ENCODE measurements at places on chromosomes 2 and 18. TPM values are rescaled to one million over a fixed set of nuclear protein-coding genes. Genes with fewer than 3 reads are reported as not detected.

The TTR gene
- not detected for polyA plus RNA-seq

DNA sequence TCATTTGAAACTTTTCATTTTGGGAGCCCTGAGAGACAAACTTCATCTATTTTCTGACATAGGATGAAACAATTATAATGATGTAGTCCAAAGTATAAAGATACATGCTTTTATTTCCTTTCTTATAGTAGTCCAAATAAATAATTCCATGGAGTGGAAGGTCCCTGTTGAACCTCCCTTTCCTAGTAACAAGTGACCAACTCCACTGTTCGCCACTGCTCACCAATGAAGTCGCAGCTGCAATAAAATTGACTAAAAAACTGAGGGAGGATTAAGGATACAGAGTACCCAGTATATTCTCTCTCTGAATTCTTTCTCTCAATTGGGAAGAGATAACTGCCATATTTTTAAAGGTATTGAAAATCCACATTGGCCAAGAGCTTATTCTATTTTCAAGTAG, 14.1 kb downstream of the SERPINB7 start:
- no peaks in the 10 kb centered on the region for H3K27me3 ChIP-seq
- no peaks in the 10 kb centered on the region for H3K4me1 ChIP-seq
- no peak overlapping the region for H3K27ac ChIP-seq
- no peak overlapping the region for H3K4me3 ChIP-seq
- DNase-seq: no peak

DNA sequence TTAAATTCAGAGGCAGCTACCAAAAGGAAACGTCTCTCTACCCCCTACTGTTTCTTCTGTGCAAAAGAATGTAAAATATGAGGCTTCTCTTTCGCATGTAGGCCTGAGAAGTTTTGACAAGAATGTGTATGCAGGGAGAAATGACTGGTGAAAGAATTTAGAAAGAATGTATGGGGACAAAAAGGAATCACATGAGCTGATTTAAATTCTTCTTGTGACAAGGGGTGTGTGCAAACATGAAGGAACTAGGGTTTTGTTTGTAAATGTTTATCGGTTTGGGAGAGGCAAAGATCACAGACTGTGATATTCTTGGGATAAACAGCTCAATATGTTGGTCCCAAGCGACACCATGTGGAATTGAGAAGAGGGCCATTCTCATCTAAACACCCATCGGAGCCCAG, 345.2 kb upstream of the VRK2 start:
- no peak overlapping the region for H3K27ac ChIP-seq
- no peaks in the 10 kb centered on the region for H3K27me3 ChIP-seq
- H3K36me3 ChIP-seq: no peaks in the 10 kb centered on the region
- H3K4me3 ChIP-seq: no peak overlapping the region
- no peak for DNase-seq
- no peaks in the 10 kb centered on the region for H3K4me1 ChIP-seq

DNA sequence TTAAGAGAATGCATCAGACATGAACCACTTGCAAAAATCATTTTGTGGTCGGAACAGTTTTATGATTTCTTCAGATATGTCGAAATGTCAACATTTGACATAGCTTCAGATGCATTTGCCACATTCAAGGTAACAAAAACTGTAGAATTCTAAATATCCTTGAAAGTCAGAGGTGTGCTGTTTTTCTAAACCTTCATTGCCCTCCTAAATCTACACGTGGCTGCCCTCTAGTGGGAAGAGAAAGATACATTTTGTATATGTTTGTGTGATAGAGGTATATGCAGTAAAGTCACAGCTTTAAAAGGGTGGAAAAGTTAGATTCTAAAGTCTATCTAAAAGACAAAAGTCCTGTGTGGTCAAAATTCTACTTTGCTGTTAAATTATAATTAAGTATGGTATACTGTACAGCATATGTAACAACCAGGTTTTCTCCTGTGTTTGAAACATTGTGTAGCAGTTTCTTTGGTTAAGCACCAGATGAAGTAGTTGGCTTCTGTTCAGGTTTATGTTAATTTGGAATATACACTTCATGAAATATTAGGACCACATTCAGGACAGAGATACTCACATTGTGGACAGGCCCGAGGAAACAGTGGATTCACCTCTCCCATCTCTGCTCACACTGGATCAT, 65.9 kb upstream of the ITM2C start:
- no peak overlapping the region for H3K4me3 ChIP-seq
- H3K27ac ChIP-seq: peak overlapping the region; percentile 84
- H3K4me1 ChIP-seq: peaks cover 29% of the 10 kb centered on the region
- peaks cover 22% of the 10 kb centered on the region for H3K36me3 ChIP-seq
- peak; percentile 73 for DNase-seq
- no peaks in the 10 kb centered on the region for H3K27me3 ChIP-seq

GRCh38 chr2:133848111-133848649, 279.9 kb upstream of the NCKAP5 start:
- no peak overlapping the region for H3K27ac ChIP-seq
- DNase-seq: no peak
- H3K27me3 ChIP-seq: peaks cover 24% of the 10 kb centered on the region
- H3K4me3 ChIP-seq: no peak overlapping the region
- no peaks in the 10 kb centered on the region for H3K36me3 ChIP-seq
- H3K4me1 ChIP-seq: peaks cover 4% of the 10 kb centered on the region

DNA sequence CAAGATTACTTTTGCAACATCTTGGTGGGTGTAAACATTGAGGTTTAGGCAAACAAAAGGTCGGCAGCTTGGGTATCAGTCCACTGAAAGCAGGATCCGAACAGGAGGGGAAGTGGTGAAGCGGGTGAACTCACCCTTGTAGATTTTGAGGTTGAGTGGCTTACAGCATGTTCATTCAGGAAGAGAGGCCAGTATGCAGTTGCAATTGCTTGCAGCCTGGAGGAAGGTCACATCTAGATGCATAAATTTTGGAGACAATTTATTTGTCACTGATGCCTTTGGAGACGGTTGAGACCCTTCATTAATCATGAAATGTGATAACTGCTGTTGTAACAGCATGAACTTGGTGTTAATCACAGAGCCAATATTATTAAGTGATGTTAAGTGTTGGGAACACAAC, 131.1 kb downstream of the LTBP1 start:
- H3K4me3 ChIP-seq: no peak overlapping the region
- no peaks in the 10 kb centered on the region for H3K4me1 ChIP-seq
- peaks cover 12% of the 10 kb centered on the region for H3K27me3 ChIP-seq
- H3K27ac ChIP-seq: no peak overlapping the region
- DNase-seq: no peak
- no peaks in the 10 kb centered on the region for H3K36me3 ChIP-seq

DNA sequence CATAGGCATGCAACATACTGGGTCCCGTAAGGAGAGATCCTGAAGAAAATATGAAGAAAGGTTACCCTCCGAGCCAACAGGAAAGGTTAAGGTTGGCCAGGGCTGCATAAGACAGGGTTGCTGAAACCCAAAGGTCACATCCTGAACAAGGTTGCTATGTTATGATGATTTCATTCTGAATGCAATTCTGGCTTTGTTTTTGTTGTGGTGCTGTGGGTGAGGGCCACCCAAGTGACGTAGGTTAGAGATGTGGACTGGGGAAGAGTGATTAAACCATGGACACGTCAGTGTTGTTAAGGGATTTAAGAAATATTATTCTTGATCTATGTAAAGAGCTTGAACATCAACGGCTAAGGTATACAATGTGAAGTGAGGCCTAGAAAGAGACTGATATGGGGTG, 60.0 kb downstream of the ZEB2 start:
- no peaks in the 10 kb centered on the region for H3K4me1 ChIP-seq
- H3K27me3 ChIP-seq: peaks cover 7% of the 10 kb centered on the region
- DNase-seq: peak; percentile 29
- no peak overlapping the region for H3K4me3 ChIP-seq

GRCh38 chr2:58054264-58054663, 7.7 kb downstream of the VRK2 start:
- no peak for DNase-seq
- H3K4me3 ChIP-seq: no peak overlapping the region

DNA sequence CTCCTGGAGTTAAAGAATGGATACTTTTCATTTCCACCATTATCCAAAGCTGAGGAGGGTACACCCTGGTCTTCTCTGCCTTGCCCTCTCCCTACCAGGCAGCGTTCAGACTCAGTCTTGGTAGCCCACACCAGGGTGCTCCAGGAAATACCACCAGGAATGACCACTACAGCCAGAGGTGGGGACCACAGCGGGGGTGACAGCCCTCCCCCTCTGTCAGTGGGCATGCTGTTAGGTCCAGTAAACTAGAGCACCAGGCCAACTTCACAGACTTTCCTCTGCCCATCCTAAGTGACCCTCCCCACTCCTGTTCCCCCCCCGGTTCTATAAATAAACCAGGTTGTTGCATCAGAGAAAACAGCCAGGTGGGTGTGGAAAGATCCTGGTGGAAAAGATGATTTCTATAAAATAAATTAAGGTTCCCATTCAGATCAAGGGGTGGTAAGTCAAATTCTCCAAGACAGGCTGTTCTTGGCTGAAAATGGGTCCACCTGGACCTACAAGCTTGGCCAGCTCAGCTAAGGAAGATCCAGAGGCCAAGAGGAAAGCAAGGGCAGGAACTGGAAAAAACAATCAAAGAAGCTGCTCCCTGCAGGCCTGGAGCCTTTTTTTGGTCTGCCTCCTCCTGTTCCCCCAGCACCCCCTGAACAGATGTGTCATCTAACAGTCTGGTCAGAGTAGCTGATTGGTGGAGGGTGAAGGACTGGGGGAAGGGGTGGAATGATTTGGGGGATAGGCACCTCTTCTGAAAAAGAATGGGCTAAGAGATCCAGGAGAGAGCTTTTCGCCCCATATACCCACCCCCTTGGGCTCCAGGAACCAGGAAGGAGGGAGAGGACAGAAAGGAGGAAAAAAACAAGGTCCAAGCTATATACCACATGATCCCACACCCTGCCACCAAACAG, 2.3 kb downstream of the RAB11FIP5 start:
- H3K27me3 ChIP-seq: peaks cover 1% of the 10 kb centered on the region
- no peak overlapping the region for H3K27ac ChIP-seq
- peaks cover 34% of the 10 kb centered on the region for H3K4me1 ChIP-seq
- no peaks in the 10 kb centered on the region for H3K36me3 ChIP-seq
- DNase-seq: no peak

- no peak for DNase-seq
- no peaks in the 10 kb centered on the region for H3K36me3 ChIP-seq
- no peaks in the 10 kb centered on the region for H3K27me3 ChIP-seq
- no peak overlapping the region for H3K27ac ChIP-seq
- no peak overlapping the region for H3K4me3 ChIP-seq
These were observed 283.7 kb upstream of the POU3F3 start for GRCh38 chr2:104570259-104570658.

DNA sequence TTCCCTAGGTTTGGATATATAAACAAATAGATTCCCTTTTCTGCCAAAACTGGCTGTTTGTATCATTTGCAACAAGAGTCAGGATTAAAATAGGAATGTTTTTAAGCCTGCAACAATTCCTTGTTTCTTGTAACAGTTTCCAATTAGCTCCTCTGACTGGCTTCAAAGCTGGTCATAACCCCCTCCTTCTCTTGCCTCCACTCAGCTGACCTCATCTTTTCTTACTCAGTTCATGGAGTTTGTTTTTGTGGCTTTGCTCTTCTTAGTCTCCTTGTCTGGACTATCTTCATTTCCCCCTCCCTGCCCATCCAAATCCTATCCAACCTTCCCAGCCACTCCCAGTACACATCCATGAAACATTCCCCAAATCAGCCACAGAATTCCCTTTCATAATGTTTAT, 14.3 kb upstream of the RAPH1 start:
- H3K4me3 ChIP-seq: no peak overlapping the region
- no peaks in the 10 kb centered on the region for H3K27me3 ChIP-seq
- no peak overlapping the region for H3K27ac ChIP-seq
- H3K36me3 ChIP-seq: no peaks in the 10 kb centered on the region
- no peak for DNase-seq

The TIGD1 gene
- polyA plus RNA-seq: 14.2 TPM

DNA sequence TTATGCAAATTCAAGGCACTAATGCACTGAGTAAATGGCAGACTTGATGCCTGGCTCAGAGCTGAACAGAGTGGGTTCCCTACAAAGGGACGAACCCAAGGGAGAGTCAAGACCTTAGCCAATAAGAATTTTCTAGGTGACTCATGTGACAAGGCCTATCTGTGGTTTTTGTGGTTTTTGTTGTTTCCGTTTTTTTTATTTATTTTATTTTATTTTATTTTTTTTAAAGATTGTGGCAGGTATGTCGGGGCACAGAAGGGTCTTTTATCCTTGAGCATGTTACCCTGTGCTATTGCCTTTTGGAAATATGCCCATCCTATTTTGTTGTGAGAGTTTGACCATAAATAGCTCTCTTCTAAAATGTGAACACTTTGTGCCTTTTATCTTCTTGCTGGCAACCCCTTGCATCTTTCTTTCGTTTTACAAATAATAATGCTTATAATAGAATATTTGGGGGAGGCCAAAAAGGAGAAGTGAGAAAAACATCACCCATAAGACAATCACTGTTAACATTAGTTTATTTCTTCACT, 113.4 kb upstream of the AQP4 start:
- DNase-seq: no peak
- no peak overlapping the region for H3K4me3 ChIP-seq
- no peaks in the 10 kb centered on the region for H3K27me3 ChIP-seq
- H3K36me3 ChIP-seq: no peaks in the 10 kb centered on the region

- no peaks in the 10 kb centered on the region for H3K4me1 ChIP-seq
- no peaks in the 10 kb centered on the region for H3K27me3 ChIP-seq
- no peak for DNase-seq
- H3K36me3 ChIP-seq: peaks cover 5% of the 10 kb centered on the region
- no peak overlapping the region for H3K27ac ChIP-seq
These were observed 56.4 kb downstream of the KCNH7 start for GRCh38 chr2:162782138-162782537.

GRCh38 chr2:62424899-62425298, 81.1 kb downstream of the TMEM17 start:
- no peak overlapping the region for H3K4me3 ChIP-seq
- H3K27ac ChIP-seq: no peak overlapping the region
- no peaks in the 10 kb centered on the region for H3K27me3 ChIP-seq

DNA sequence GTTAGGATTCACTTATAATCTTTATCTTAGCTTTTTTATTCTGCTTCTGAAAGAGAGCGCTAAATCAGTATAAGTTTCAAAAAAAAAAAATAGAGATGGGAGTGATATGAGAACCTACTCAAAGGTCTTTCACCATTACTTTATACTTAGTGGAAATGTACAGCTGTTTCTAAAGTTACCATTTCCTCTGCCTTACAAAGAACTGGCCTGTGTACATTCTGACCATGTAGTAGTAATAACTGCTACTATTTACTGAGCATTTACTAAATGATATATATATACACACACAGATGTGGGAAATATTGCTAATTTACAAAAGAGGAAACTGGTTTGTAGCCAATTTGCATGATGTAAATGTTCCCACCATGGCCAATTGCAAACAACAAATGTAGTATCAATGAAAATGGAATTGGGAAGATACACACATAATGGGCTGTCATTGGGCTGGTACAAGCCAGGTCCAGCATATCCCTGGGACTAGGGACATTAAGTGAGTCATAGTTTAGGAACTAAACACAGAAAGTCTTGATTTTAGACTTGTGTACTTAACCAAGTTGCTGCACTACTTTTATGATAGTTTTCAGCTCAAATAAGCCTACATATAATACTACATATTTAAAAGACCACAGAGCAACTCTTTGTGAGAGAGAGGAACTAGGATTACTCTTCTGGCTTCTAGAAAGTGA, 67.1 kb downstream of the DYNC1I2 start:
- no peaks in the 10 kb centered on the region for H3K27me3 ChIP-seq
- no peaks in the 10 kb centered on the region for H3K4me1 ChIP-seq
- H3K36me3 ChIP-seq: peaks cover 30% of the 10 kb centered on the region
- DNase-seq: no peak

Measured in naive thymus-derived CD8-positive, alpha-beta T cell (primary cell).